Calu3 (cell line): ENCODE measurements at places on chromosomes 11 and 22. TPM values are rescaled to one million over a fixed set of nuclear protein-coding genes. Genes with fewer than 3 reads are reported as not detected.

- H3K4me1 ChIP-seq, result no peaks in the 10 kb centered on the region
- DNase-seq, result no peak
- H3K27me3 ChIP-seq, result peaks cover 47% of the 10 kb centered on the region
- peaks cover 13% of the 10 kb centered on the region for H3K36me3 ChIP-seq
- H3K4me3 ChIP-seq, result no peak overlapping the region
- no peak overlapping the region for H3K27ac ChIP-seq
These were observed 8.1 kb downstream of the TSSC4 start for GRCh38 chr11:2408671-2409070.

GRCh38 chr11:74257959-74258553, 53.4 kb downstream of the P4HA3 start:
- H3K36me3 ChIP-seq, result peaks cover 7% of the 10 kb centered on the region
- H3K4me1 ChIP-seq, result no peaks in the 10 kb centered on the region
- H3K27me3 ChIP-seq, result peaks cover 28% of the 10 kb centered on the region
- no peak for DNase-seq
- H3K27ac ChIP-seq, result no peak overlapping the region

DNA sequence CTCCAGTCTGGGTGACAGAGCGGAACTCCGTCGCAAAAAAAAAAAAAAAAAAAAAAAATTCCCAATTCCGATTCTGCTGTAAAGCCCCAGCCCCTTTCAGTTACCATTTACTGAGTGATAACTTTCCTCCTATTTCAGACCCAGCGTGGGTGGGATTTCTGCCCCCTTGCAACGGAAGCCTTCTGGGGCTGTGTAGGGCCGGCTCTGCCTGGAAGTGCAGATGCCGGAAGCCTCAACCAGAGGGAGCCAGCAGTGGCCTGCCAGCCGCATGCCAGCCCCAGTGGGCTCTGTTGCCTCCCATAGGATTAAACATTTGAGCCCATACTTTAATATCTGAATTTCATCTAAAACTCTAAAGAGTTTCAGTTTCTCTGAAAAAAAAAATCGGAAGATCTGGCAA, 60.0 kb upstream of the NUP50 start:
- H3K27ac ChIP-seq, result no peak overlapping the region
- no peak for DNase-seq
- peaks cover 8% of the 10 kb centered on the region for H3K36me3 ChIP-seq
- peaks cover 16% of the 10 kb centered on the region for H3K4me1 ChIP-seq
- H3K27me3 ChIP-seq, result peaks cover 55% of the 10 kb centered on the region

GRCh38 chr11:101019870-101020269, 109.7 kb downstream of the PGR start:
- H3K27ac ChIP-seq, result no peak overlapping the region
- H3K4me3 ChIP-seq, result no peak overlapping the region
- H3K27me3 ChIP-seq, result no peaks in the 10 kb centered on the region
- H3K4me1 ChIP-seq, result no peaks in the 10 kb centered on the region

GRCh38 chr11:131441051-131441810, 70.8 kb downstream of the NTM start:
- H3K27ac ChIP-seq, result no peak overlapping the region
- no peaks in the 10 kb centered on the region for H3K27me3 ChIP-seq
- no peak for DNase-seq
- H3K4me1 ChIP-seq, result no peaks in the 10 kb centered on the region
- no peak overlapping the region for H3K4me3 ChIP-seq

- no peaks in the 10 kb centered on the region for H3K36me3 ChIP-seq
- H3K27me3 ChIP-seq, result no peaks in the 10 kb centered on the region
These were observed 76.3 kb downstream of the PARVB start for GRCh38 chr22:44100411-44100810.

GRCh38 chr11:24754406-24754805, 257.6 kb downstream of the LUZP2 start:
- H3K4me3 ChIP-seq, result no peak overlapping the region
- no peaks in the 10 kb centered on the region for H3K36me3 ChIP-seq
- no peaks in the 10 kb centered on the region for H3K27me3 ChIP-seq

DNA sequence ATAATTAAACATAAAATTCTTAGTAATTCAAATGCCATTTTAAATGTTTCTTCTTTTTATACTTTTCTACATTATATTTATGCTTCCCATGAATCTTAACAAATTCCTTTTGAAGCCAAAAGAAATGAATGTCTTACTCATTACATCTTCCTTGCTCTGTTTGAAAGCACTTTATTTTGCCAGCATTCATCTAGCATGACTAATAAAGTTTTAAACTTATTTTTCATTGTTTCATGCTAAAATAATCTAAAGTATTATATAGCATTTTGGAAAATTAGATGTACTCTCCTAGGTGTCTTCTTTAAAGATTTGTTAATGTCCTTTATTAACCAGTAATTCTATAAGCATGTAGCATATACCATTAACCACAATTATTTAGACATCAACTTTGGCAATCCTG, 9.7 kb upstream of the PIWIL4 start:
- H3K4me3 ChIP-seq, result no peak overlapping the region
- no peak overlapping the region for H3K27ac ChIP-seq
- H3K4me1 ChIP-seq, result peaks cover 21% of the 10 kb centered on the region

Gene TMEM191C
- total RNA-seq, result 2.2 and 2.6 TPM in 2 replicates

Gene SPTBN2
- total RNA-seq, result 41.3 and 46.3 TPM in 2 replicates

Gene RAB38
- 6.3 and 7.3 TPM in 2 replicates for total RNA-seq

Gene ZNF214
- total RNA-seq, result 3.0 and 3.1 TPM in 2 replicates

Gene OR10AG1
- not detected in 2 replicates for total RNA-seq

Gene LRP4
- total RNA-seq, result 0.80 and 1.3 TPM in 2 replicates
